ENCODE measurements at places on chromosomes 6 and 20.
A peak's percentile ranks its signal among the peaks of the same experiment; 100 is the strongest.

DNA sequence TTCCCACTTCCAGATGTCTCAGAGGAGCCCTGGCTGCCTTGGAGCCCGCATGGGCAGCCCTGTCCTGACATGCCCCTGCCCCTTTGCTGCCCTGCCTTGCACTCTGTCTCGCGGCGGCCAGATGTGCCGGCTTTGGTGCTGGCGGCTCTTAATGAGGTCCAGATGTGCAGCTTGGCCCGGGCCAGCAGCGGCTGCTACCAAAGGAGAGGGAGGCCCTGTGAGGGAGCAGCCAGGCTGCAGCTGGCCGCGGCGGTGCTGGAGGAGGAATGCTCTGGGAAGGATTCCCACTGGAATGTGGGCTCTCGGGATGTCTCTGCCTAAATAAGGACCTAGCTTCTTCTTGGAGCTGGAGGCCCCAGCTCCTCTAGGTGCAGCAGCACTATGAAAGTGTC is 72.4 kb downstream of the FGD2 start:
- no peak for DNase-seq

DNA sequence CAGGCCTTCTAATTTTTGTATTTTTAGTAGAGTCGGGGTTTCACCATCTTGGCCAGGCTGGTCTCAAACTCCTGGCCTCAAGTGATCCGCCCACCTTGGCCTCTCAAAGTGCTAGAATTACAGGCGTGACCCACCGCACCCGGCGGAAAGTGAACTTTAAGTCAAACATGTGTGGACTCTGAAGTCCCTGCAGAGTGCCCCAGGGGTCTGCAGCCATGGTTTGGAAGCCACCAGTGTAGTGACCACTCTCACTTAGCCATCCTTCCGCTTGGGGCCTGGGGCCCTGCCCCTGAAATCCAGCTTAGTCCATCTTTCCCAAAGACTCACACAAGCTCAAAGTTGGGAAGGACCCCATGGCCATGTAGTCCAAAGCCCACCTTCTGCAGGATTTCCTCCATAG is 164.5 kb downstream of the GRM4 start:
- no peak for DNase-seq

GRCh38 chr6:82890240-82890639 is 175.4 kb downstream of the UBE3D start:
- no peak for DNase-seq

- DNase-seq, result no peak
Measured at GRCh38 chr20:12241065-12241464, 323.4 kb downstream of the BTBD3 start.

DNA sequence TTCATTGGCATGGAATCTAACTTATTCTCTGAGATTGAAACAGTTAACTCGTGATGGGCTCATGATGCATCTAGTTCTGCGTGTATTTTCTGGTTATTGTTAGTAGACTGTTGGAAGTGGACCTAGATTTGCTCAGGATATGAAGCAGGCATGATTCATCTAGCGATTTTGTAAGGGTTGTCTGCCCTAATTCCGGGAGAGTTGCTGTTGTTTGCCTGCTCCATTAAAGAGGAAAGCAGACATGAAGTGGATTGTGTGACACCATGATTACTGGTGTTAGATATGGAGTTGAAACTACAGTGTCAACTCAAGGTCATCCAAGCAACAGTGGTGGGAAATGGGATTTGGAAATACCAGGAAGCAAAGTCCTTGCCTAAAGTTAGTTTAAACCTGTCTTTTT is 41.0 kb downstream of the SOX4 start:
- no peak for DNase-seq

DNA sequence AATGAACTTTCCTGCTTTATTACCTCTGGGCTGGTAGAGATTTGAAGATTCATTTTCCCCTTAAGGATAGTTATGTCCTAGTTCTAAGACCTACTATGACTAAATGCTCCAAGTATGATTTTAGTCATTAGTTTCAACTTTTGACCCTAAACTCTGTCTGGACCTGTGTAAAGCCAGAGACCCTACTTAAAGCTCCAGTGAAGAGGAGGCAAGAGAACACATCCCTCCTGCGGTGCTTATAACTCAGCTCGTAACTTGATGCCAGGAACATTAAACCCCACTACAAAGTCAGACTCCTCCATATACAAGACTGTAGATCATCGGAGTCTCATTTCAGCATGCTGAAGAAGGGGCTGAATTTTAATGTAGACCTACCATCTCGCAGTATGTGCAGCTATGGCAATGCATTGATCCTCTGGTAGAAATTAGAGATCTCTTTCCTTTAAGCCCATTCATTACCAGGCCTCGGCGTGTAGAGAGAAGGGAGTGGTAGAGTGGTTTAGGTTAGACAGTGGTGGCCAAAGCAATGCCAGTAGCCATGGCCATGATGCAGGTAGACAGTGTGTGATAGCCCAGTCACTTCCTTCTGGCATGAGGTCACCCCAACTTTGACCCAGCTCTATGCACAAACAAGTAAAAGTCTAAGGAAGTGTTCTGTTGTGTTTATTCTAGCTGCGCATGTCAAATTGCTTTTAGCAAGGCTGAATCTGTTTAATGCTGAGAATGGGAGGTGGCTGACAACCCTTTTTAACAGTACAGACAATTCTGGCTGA is 34.8 kb upstream of the MYB start:
- no peak for DNase-seq

DNA sequence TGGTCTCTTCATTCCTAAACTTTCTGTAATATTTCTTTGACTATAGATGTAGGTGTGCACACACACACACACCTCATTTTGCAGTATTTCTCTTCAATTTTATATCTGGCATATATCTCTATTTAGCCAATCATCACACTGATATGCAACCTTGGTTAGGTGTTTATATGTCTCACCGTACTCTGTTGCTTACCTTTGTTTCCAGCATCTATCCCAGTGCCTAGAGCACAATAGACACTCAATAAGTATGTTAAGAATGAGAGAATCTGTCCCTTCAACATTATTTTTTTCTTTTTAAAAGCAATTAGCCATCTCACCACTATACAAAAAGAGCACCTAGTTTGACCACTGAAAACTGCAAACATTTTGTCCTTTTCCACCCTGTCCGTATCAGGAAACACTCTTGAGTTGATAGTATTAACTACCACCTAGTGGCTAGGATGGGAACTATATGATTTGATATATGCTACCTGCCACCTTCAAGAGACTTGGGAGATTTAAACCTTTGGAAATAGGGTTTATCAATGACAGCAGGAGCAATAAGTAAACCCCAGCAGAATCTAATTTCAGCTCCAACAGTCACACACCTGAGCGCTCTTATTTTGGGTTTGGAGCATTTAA is 48.7 kb upstream of the RSPO3 start:
- DNase-seq, result no peak

DNA sequence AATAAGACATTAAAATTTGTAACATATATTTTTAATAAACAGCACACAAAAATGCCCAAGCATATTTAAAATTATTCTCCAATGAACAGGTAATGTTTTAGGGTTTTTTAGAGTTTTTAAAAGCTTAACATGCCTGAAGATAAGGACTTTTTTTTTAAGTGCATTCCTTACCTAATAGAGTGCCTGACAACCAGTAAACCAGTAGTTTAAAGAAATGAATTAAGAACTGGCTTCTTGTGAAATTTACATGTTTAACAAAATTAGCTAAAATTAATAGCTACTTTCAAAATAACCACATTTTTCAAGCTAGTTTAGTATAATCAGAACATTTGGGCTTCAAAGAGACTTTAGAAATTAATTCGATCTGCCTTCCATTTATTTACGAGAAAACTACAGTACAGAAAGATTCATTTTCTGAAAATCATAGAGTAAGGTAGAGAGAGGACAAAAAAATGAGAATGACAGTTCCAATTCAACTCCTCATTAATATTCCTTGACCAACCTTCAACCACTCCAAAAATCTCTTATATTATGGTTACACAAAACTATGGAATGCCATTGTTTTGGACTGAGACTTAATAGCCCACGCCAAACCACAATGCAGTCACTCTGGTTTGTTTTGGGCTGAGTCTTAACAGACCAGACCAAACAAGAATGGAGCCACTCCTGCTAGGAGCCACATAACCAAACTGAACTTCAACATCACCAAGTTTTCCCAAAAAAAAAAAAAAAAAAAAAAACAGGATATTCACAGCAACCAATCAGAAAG is 5.7 kb upstream of the PLN start:
- DNase-seq, result no peak

DNA sequence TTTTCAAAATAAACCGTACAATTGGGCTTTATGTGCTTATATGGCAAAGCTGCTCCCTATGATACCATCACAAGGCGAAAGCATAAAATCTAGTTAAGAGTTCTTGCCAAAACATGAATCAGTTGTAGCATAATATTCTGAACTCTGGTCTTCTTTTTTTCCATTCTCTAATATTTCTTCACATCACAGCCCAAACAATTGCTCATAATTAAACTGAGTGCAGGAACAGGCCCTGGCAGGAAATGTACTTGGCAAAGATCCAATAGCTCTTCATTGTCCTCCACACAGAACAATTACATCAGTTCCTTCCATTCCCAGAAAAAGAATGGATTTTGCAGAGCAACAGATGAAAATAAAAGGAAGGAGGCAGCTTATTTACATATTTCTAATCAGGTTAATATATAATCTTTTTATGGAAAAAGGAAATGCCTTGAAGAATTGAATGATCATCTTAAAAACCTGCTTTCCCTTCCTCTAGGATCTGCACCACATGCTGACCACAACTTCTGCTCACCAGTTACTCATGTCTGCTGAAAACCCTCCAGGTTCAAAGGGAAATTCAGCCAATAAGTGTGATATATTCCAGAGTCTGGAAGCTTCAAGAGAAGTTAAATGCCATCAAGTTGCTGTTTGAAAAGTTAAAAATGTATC is 123.3 kb upstream of the COL21A1 start:
- no peak for DNase-seq

- DNase-seq, result no peak
Measured at GRCh38 chr6:130027948-130028347, 9.6 kb downstream of the L3MBTL3 start.

- DNase-seq, result no peak
Measured at GRCh38 chr6:69456086-69456485, 340.7 kb downstream of the LMBRD1 start.

- DNase-seq, result no peak
Measured at GRCh38 chr6:79048611-79049010, 29.4 kb downstream of the PHIP start.

GRCh38 chr6:94357381-94357980 is 938.1 kb upstream of the EPHA7 start:
- DNase-seq, result no peak

DNA sequence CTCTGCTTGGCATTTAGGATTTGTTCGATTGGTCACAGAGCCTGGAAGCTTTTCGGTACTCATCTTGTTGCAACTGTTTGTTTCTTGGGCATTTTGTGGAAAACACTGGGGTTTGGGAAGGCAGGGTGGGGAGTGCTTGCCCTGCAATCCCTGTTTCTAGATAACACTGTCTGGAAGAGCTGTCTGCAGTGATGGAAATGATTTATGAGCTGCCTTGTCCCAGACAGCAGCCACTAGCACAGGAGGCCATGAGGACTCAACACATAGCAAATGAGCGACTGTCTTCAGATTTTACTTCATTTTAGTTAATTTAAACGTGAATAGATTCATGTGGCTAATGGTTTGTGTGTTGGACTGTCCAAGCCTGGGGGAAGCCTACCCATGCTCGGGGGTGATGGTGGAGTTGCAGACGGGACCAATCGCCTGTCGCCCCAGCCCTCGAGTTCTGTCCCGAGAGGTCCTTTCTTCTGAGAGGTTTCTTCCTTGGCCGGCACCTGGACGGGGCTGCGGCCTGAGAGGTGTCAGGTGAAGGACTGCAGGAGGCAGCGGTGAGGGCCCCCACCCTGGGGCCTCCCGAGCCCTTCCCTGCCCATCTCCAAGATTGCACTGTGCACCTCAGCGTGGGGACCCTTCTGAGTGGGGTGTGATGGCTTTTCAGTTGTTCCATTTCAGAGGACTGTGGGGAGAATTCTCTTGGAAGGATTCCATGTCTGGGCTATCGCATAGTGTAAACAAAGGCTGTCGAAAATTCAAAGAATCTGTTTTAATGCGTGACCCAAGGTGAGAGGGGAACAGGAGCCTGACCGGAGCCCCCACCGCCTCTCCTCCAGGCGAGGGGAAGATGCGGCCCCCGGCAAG is 55.4 kb downstream of the SMOC2 start:
- no peak for DNase-seq

GRCh38 chr6:87257565-87257964 is 64.8 kb upstream of the SMIM8 start:
- DNase-seq, result no peak

DNA sequence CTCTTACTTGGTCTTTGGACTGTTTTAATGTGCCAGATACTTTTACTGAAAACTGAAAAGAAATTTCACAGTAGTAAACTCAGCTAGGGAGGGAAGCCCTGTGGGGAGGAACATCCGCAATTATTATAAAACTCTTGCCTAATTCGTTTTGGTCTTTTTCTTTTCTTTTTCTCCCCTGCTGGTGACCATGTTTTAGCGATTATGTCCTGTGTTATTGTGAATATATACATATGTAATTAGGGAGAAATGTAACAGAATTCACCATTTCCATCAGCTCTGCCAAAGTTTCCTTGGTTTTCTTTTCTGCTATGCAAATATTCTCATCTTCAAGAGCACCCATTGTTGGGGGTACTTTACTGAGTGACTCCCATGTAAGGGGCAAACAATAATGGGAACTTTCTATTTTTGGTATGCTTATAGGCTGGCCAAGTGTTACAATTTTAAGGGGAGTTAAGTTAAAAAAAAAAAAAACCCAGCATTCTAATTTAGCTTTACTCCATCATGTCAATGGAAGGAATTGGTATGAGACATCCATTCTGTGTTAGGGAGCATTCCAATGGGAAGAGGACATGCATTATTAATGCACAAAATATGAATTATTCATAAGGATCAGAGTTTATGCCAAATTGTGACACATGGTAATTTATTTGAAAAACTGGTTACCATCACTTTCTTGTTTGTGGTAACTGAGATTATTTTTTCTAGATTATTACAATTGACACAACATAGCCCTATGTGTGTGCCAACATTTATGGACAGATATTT is 2.0 kb downstream of the DOK5 start:
- DNase-seq, result no peak

GRCh38 chr6:142913511-142914047 is 31.4 kb downstream of the HIVEP2 start:
- peak; percentile 65 for DNase-seq

DNA sequence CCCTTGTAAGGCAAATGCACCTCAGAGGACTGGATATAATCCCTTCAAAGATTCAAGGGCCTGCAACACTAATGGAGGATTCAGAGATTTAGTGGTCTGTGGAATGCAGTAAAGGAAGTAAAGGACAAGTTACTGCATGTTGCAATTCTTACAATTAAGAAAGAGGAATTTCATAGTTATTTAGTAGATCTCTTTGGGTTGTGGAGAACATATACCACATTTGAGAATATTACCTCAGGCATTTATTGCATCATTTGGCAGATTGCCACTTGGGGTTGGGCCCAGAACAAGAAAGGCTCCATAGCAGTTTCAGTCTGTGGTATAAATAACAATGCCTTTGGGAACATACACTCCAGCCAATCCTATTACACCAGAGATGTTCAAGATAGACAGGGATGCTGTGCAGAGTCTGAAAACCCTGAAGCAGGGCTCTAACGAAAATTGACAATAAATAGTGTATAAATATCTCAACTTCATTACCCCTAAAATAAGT is 20.9 kb upstream of the EPM2A start:
- DNase-seq, result no peak

GRCh38 chr6:113879186-113880096 is 22.3 kb downstream of the MARCKS start:
- DNase-seq, result no peak
